Lung (tissue), 17 donors: ENCODE measurements at places on chromosomes 4 and X. TPM values are rescaled to one million over a fixed set of nuclear protein-coding genes. Genes with fewer than 3 reads are reported as not detected.

Gene RELL1
- 1.8 TPM for polyA plus RNA-seq

Gene FRAS1
- polyA plus RNA-seq: 1.7 TPM

Gene ANXA10
- polyA plus RNA-seq: not detected

Gene SPANXN4
- polyA plus RNA-seq: not detected

Gene TMEM31
- polyA plus RNA-seq: not detected
